ENCODE measurements at places on chromosomes 4 and X.

DNA sequence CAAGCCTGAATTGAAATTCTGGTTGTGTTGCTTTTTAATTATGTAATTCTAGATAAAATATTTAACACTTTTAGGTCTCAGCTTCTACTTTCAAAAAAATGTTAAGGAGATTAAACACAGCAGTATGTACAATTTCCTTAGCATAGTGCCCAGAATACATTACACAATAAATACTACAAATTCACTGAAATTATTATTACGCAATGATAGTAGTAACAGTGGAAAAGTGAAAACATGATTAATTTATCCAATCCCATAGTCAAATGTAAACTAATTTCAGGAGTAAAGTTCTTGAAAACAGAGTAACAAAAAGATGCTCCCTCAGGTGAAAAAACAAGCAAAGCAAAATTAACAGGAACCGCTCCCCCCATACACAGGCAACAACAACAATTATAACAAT is 1915.4 kb downstream of the STIM2 start:
- DNase-seq: no peak

DNA sequence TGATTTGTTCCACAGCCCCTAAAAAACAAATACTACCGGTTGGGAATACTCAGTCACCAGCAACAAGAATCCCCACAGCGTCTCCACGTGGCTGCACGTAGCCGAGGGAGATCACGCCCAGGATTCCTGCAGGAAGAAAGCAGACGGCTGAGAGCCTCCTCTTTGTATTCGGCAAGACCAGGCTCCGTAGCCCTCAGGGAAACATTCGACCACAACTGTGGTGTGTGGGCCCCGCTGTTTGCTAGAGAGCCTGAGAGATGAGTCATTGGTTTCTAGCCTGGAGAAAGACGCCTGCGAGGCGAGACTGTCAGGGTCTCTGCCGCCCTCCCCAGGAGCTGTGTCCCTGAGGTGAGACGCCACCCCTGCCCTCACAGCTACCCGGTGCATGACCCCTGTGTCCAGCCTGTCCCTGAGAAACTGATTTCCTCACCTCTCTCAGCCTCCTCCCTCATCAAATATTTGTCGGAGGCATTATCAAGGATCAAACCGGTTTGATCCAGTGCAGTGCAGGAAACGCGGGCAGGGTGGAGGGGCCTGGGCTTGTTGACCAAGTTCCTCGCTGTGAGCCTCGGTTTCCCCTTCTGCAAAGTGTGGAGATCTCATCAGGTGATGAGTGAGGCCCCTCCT is 4.7 kb upstream of the S100P start:
- peak; percentile 80 for DNase-seq

DNA sequence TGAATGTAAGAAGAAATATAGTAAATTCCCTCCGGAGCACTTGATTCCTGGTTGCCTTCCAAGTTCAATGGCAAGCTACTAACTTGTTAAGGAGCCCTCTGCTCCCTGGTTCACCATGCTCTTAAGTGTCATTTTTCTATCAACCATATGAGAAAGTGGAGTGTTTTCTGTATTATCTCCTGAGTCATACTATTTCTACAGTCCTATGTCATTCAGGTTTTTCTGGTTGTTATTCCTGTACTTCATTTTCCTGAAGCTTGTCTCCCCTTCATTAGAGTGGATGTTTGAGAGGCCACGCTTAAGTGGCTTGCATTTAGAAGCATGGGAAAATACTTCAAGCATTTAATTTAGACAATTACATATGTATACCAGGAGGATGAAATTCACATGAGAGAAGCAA is 14.7 kb upstream of the EPGN start:
- no peak for DNase-seq

GRCh38 chrX:13574600-13574999 is 5.2 kb downstream of the EGFL6 start:
- no peak for DNase-seq

DNA sequence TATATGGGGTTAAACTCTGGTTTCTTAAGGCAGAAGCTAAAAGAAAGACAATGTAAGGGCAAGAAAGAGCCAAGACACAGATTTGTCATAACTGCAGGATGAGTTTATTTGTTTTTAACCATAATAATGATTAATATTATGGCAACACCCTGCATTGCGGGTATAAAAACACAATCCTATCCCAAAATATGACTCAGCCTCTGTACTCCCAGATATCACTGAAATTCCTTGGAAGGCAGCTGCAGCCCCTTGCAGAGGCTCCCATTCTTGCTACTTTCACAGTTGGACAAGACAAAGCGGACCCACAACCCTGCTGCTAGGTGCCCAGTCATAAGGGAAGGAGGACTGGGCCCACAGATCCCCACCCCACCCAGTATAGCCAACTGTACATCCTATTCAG is 20.4 kb upstream of the FGF16 start:
- no peak for DNase-seq

GRCh38 chr4:170623899-170624298 is 534.1 kb upstream of the AADAT start:
- DNase-seq: no peak

DNA sequence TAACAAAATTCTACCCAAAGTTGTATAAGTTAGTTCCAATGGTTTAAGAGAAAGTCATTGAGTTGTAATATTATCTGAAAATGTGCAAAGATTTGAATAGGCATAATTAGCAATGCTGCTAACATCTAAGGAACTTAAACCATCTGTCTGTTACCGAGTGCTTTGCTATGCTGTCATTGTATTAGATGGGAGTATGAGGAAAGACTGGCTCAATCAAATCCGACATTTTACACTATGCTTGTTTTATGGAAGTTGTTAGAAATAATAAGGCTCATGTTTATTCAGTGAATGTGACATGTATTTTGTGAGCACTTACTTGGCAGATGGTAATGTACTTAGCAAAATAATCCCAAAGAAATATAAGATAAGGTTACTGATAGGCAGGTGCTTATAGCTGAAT is 1715.1 kb downstream of the PCDH7 start:
- DNase-seq: no peak

DNA sequence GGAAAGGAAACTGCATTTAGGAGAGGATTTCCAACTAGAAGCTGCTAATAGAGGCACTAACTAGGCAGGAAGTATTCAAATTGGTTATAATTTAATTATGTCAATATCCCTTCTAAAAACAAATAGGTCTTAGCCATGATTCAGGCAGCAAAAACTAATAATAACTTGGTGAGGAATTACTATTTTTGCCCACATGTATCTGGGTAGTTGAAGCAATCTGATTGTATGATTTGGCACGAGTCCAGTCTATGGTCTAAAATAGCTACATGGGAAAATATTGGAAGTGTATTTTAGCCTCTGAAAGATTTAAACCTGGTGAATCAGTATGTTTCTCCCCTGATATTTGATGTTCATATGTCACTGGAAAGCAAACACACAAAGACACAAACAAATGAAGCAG is 62.2 kb downstream of the MFAP3L start:
- DNase-seq: no peak

DNA sequence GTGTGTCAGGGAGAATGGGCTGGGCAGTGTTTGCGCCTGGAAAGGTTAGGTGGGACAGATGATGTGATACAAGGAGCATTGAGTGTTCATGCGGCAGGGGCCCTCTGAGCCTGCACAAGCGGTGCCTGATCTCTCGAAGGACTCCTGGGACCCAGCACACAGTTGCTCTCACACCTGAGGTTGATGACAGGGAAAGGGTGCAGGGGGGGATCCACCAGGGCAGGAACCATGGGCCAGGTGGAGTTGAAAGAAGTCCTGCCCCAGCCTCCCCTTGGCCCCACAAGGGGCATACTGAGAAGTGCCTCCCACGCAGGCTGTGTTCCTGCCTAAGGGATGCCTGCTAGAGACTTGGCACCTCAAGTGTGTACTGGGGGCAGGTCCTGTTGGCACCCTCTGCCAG is 33.1 kb downstream of the TKTL1 start:
- DNase-seq: no peak

DNA sequence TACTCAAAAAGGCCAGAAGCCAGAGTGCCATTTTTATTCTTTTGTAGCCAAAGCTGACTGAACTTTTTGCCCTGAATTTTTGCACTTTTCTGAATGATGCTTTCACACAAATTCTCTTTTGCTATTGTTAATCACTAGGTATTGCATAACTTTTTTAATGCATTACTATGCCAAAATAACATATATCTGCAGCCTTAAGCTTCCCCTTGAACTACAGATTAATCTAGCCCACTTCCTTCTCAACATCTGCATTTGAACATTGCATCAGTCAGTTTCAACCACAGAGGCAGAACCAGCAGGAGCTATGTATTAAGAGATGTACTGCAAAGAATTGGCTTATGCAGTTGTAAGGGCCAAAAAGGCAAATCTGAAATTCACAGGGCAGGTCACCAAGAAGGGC is 197.6 kb upstream of the GYPA start:
- no peak for DNase-seq

GRCh38 chrX:40192196-40192595 is 94.4 kb upstream of the BCOR start:
- no peak for DNase-seq
